ENCODE measurements at places on chromosomes 5 and 9.

- no peak for DNase-seq
These were observed 26.4 kb upstream of the EXOC3 start for GRCh38 chr5:416636-416960.

- peak; percentile 28 for DNase-seq
These were observed 113.6 kb downstream of the EFNA5 start for GRCh38 chr5:107557051-107557658.

GRCh38 chr9:16178294-16178693 lies 625.5 kb downstream of the CCDC171 start:
- DNase-seq: no peak

DNA sequence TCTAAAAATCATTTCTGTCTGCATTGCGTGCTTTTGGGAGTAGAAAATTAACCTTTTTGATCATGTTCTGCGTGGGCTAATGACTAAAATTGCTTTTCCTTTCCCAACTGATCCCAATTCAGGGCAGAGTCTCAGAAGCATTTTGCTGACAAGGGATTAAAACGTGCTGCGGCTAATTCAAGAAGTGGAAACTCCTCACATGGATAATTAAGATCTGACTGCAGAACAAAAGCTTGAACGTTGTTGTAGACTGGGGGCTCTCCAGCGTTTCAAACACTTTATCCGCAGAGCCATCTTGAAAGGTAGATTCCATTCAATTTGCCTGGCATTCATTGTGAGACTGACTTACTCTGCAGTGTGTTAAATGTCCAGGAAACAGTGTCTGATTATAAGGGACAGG lies 485.3 kb upstream of the DMAC1 start:
- DNase-seq: peak; percentile 18

GRCh38 chr5:169027501-169028061 lies 273.4 kb downstream of the SLIT3 start:
- no peak for DNase-seq

DNA sequence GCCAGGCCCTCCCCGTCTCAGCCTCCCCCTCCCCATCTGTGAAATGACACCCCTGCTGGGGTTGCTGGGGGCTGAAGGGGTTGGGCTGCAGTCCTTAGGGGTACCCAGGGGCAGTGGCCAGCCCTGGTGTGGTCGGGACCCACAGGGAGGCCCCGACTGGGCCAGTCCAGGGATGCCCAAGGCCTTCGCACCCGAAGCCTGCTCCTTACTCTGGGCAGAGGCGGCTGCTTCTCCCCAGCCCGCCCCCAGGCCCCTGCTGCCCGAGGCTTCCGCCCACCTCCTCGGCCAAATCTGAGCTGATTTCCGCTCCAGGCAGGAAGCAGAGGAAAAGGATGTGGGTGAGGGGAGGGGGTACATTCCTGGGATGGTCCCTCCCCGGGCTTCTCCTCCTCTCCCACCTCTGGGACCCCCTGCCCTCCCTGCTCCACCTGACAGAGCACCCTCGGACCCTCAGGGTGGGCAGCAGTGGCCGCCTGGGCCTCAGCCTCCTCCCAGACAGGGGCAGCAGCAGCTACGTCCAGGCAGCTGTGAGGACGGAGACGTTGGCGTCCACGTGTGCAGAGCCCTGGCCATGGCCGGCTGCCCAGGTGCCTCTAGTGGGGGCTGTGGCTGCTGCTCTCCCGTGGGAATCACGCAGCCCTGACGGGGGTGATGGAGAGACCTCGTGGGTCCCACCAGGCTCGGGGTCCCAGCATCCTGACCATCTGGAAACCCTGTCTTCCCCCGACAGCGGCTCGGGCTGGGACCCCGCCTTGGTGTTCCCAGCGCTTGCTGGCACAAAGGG lies 4.2 kb upstream of the NRARP start:
- DNase-seq: peak; percentile 36

- no peak for DNase-seq
These were observed 165.1 kb downstream of the ASTN2 start for GRCh38 chr9:117249799-117250198.

DNA sequence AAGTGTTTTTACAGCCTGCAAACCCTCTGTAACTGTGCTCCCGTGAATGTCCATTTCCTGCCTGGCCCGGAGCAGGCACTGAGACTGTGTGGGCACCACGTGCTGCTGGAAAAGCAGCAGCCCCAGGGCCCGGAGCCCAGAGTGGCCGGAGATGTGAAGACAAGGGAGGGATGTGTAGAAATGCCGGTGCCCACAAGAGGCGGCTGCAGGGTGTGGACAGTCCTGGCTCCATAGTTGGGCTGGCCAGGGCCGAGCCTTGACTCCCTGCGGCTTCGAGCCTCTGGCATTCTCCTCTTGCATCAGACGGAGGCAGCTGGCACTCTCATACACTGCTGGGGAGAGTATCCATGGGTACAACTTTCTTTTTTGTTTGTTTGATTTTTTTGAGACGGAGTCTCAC lies 13.2 kb upstream of the GFPT2 start:
- DNase-seq: no peak

GRCh38 chr5:58542709-58543108 lies 40.2 kb upstream of the RAB3C start:
- no peak for DNase-seq

- DNase-seq: no peak
These were observed 8.3 kb downstream of the LPCAT1 start for GRCh38 chr5:1515311-1515920.

DNA sequence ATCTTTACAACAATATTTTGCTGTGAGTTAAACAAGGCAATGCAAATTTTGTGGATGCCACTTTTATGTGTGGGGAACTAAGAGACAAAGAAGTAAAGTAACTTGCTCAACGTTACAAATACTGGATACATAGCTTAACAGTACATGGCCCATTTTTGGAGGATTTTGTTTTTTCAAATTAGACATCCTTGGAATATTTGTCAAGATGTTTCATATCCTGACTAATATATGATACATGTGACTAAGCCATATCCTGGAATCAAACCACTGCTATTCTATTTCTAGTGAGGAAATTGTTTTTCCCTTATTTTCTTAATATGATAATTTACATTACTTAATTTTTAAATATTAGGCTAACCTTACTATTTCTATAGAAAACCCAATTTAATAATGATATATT lies 529.8 kb downstream of the DMRTA1 start:
- no peak for DNase-seq

DNA sequence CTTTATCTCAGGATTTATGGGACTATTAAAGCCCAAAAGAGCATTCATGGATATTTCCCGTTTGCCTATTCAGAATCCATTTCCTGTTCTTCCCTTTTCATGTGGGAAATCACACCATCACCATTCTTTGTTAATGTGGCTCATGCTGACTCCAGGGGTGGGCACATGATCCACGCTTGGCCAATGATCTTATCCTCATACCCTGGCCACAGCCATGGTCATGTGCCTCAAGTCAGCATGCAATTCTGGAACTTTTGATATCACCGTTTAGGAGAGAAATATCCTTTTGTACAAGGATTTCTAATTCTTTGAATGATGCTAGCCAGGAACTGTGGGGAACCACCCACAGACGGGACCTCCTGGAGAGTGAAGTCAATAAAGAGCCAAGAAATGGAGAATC lies 272.2 kb downstream of the PRELID2 start:
- DNase-seq: no peak

DNA sequence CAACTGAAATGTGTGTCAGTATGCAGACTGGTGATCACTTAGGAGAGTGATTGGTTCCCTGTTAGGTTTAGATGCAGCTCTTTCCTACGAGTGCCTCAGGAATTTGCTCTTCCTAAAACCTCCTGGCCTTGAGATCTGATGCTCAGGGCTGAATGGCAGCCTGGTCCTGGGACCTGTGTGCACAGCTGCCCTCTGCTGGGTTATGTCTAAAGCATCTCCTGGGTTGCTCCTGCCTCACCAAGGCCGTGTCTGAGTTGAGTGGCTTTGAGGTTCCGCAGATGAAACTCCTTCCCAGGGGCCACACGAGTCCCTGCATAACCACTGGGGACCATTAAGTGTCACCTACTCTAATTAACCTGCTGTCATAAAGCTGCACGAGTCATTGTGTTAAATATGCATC lies 59.5 kb downstream of the MVB12B start:
- DNase-seq: no peak

DNA sequence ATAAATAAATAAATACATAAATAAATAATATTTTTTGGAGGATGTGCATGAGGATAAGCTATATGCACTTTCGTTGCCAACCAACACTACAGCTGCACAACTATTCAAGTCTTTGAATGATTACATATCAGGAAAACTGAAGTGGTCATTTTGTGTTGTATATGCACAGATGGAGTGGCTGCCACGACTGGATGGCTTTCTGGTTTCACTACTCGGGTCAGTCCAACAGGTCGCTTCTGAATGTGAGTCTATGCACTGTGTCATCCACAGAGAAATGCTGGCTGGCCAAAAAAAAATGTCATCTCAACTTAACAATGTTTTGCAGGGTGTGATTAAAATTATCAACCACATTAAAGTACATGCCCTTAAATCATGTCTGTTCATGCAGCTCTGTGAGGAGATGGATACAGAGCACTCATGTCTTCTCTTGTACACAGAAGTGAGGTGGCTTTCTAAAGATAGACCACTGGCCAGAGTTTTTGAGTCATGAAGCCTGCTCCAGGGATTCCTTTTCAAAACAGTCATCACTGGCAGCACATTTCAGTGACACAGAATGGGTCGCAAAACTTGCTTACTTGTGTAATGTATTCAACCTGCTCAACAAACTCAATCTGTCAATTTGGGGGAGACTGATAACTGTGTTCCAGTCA lies 589.8 kb upstream of the CYLC2 start:
- no peak for DNase-seq

DNA sequence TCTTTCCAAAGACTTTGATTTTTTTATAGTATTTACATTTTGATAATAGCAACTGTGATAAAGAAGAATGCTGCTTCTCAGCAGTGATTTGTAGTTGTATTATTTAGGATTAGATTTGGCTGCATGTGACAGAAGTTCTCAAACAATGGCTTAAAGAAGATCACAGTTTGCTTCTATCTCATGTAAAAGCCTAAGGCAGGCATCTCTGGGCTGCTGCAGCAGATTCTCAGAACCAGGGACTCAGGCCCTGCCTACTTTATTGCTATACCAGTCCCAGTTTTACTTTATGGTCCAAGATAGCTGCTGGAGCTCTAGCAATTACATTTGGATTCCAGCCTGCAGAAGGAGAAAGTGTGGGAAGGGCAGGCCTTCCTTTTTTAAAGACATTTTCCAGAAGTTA lies 8.8 kb upstream of the SNX2 start:
- no peak for DNase-seq

DNA sequence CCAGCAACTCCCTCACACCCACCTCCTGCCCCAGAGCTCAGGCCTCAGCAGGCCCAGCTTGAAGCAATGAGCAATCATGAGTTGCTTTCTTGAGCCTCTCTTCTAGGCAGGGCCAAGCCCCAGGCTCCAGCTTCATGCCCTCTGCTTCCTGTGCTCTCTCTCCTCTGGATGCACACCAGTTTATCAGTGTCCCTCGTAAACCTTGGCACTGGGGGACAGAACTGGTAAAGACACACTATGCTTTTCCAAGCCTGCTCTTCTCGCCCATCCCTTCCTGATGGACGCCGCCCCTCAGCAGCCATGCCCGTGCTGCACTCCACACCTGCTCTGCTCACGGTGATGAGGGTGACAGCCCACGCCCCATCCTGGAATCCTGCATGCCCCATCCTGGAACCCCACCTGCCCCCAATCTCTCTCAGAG lies 49.4 kb upstream of the ORM1 start:
- no peak for DNase-seq

GRCh38 chr9:116008278-116008677 lies 145.3 kb upstream of the PAPPA start:
- no peak for DNase-seq

GRCh38 chr9:114264806-114265550 lies 57.9 kb upstream of the ORM1 start:
- DNase-seq: no peak

DNA sequence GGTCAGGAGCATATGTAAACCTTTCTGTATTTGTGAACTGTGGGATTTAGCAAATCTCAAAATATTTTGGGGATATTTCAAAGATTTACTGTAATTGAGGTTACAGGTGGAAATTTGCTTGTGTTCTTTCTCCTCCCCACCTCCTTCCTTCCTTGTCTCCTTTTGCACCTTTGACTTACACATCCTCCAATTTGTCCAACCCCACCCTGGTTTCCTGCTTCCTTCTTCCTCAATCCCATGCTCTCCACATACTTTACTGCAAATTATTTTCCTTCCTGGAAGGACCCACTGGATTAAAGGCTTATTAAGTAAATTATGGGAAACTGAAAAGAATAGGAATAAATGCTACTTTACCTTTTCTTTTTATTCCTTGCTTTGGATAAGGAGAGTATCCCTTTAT lies 74.5 kb upstream of the LRRC70 start:
- DNase-seq: no peak

DNA sequence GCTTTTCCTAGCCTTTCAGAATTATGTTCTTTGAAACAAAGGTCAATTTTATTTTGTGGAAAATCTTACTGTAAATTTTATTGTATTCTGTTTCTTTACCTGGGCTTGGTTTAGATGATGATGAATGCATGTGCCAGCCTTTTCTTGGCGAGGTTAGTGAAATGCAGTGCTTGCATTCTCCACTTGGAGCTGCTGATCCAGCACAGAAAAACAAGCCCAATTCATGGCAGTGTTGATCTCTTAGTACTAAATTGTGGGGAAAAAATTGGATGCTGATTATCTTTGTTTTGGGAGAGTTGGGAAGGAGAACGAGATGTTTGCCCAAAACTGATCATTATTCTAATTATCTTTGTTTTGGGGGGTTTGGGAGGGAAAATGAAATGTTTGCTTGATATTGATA lies 3.7 kb downstream of the HABP4 start:
- peak; percentile 39 for DNase-seq

DNA sequence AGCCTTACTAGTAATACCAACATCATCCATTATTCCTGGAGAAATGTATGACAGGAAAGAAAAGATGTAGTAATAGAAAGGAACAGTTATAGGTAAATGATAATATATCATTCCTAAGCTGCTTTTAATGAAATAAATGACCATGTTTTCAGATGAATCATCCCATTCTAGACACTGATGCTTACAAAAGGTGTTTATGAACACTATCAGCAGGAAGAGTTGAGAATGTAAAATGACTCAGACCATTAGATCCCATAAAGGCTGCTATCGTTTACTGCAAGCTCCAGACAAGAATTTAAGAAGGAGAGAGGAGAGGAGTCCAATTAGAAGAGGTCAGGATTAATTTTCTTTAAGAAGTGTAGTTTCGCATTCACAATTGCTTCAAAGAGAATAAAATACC lies 1033.5 kb downstream of the EFNA5 start:
- DNase-seq: no peak

- no peak for DNase-seq
These were observed 4.1 kb downstream of the SUB1 start for GRCh38 chr5:32589416-32589815.

DNA sequence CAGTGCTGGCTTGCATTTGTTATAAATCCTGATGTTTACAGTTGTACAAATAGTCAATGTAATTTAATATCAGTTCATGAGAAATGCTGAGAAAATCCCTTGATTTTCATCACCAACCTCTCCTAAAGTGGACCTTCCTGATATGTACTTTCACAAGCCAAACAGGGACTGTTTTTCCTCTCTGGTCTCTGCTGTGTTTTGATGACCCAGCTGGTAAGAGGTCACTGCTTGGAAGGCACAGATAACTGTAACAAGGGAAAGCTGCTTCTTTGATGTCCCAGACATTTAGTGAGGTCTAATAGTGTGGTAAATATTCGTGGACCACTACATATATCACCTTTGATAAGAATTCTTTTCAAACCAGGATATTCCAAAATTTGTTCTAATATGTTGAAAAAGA lies 68.7 kb upstream of the HAPLN1 start:
- no peak for DNase-seq
